ENCODE measurements at places on chromosomes 5 and 9. TPM values are rescaled to one million over a fixed set of nuclear protein-coding genes. Genes with fewer than 3 reads are reported as not detected.
A peak's percentile ranks its signal among the peaks of the same experiment; 100 is the strongest.

DNA sequence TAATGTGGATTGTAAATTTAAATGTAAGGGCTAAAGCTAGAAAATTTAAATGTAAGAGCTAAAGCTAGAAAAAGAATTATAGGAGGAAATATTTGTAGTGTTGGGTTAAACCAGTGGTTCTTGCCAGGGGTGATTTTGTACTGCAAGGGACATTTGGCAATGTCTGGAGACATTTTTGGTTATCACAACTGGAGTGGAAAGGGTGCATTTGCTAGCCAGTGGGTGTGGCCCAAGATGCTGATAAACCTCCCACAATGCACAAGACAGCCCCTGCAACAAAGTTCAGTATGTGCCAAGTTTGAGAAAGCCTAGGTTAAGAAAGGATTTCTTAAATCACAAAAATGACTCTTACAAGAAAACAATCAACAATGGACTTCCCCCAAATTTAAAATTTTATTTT is 31.6 kb upstream of the ELL2 start:
- no peak overlapping the region for H3K27ac ChIP-seq
- no peak overlapping the region for H3K4me3 ChIP-seq
- H3K27me3 ChIP-seq = no peaks in the 10 kb centered on the region
- DNase-seq = no peak
- no peaks in the 10 kb centered on the region for H3K4me1 ChIP-seq

ZDHHC11B gene
- 0.89 TPM for total RNA-seq

RASEF gene
- total RNA-seq = 0.23 TPM

GRCh38 chr9:133405508-133406438 is 12.0 kb downstream of the REXO4 start:
- no peak overlapping the region for H3K4me3 ChIP-seq
- peak; percentile 52 for DNase-seq
- no peak overlapping the region for H3K27ac ChIP-seq
- peaks cover 10% of the 10 kb centered on the region for H3K4me1 ChIP-seq

DNA sequence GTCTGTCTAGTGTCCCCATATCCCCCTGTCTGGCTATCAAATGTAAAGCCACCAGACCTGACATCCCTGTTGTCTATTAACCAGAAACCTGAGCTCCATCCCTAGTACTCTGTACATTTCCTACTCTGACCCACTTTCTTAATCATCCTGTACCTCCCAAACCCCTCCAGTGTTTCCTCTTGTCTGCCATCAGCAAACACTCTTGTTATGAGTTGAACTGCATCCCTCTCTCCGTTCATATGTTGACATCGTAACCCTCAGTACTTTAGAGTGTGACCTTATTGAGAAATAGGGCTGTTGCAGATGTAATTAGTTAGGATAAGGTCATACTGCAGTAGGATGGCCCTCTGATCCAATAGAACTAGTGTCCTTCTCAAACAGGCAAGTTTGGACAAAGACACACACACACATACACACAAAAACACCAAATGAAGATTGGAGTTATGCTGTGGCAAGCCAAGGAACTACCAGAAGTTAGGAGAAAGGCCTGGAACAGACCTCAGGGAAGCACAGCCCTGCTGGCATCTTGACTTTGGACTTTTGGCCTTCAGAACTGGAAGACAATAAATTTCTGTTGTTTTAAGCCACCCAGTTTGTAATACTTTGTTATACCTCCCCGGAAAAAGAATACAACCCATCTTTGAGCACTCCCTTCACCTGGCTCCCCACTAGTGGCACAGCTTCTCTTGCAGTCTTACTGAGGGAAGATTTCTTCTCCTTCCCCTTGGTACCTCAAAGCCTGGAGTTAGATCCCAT is 180.0 kb upstream of the PTGER4 start:
- no peak overlapping the region for H3K4me3 ChIP-seq
- no peaks in the 10 kb centered on the region for H3K27me3 ChIP-seq
- no peaks in the 10 kb centered on the region for H3K36me3 ChIP-seq
- no peak overlapping the region for H3K27ac ChIP-seq
- DNase-seq = no peak

- DNase-seq = no peak
- H3K36me3 ChIP-seq = no peaks in the 10 kb centered on the region
- no peaks in the 10 kb centered on the region for H3K27me3 ChIP-seq
- H3K4me3 ChIP-seq = no peak overlapping the region
- H3K4me1 ChIP-seq = peaks cover 48% of the 10 kb centered on the region
Observed at GRCh38 chr5:151154931-151155774, 2.4 kb downstream of the ANXA6 start.

PTPN3 gene
- 3.0 TPM for total RNA-seq

- DNase-seq = no peak
- H3K36me3 ChIP-seq = no peaks in the 10 kb centered on the region
- H3K4me3 ChIP-seq = no peak overlapping the region
- H3K27ac ChIP-seq = no peak overlapping the region
- no peaks in the 10 kb centered on the region for H3K4me1 ChIP-seq
Observed at GRCh38 chr5:114319821-114320220, 42.0 kb upstream of the KCNN2 start.

DNA sequence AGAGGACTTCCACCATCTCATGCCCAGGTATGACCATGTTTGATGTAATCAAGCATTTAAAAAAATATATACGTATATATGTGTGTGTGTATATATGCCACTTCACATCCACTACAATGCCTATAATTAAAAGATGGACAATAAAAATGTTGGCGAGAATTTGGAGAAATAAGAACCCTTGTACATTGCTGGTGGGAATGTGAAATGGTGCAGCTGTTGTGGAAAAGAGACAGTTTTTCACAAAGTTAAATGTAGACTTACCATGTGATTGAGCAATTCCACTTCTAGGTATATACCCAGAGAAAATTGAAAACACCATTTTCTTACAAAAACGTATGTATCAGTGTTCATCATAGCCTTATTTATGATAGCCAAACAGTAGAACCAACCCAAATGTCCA is 229.2 kb upstream of the WWC1 start:
- no peaks in the 10 kb centered on the region for H3K36me3 ChIP-seq
- no peak overlapping the region for H3K27ac ChIP-seq
- DNase-seq = no peak

- H3K36me3 ChIP-seq = no peaks in the 10 kb centered on the region
- H3K27me3 ChIP-seq = no peaks in the 10 kb centered on the region
- no peaks in the 10 kb centered on the region for H3K4me1 ChIP-seq
- H3K4me3 ChIP-seq = no peak overlapping the region
Observed at GRCh38 chr5:17852740-17853139, 218.5 kb downstream of the TAF11L14 start.

DNA sequence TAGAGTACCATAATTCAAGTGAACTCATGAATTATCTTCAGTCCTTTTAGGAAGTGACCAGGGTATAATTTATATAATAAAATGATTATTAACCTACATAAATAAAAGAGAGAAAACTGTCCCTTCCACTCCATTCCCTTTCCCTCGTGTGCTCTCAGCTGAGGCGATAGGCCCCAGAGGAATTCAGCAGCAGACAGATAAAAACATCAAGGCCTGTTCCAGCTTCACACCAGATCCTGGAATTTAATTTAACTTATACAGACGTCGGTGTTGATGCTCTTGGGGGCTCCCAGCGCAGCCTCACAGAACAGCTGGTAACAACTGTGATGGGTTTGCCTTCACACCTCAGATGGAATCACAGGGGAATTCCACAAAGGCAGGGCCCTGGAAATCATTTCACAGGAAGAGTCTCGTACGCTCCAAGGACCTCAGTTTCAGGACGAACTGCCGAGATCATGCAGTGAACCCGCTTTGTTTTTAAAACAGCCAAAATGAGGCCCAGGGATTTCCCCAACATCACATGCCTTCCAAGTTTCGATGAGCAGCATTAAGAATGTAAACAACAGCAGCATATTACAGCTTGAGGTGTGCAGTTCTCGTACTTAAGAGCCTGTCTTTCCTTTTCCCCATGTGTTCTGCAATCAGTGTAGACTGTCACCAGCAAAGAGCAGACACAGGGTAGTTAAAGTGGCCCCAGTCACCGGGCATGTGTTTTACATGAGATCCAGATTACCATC is 73.6 kb upstream of the ALDH1B1 start:
- no peak overlapping the region for H3K4me3 ChIP-seq
- no peaks in the 10 kb centered on the region for H3K4me1 ChIP-seq
- H3K27me3 ChIP-seq = no peaks in the 10 kb centered on the region
- H3K36me3 ChIP-seq = no peaks in the 10 kb centered on the region
- no peak for DNase-seq
- H3K27ac ChIP-seq = no peak overlapping the region

GRCh38 chr5:139847091-139847490 is 51.5 kb downstream of the PSD2 start:
- no peaks in the 10 kb centered on the region for H3K4me1 ChIP-seq
- H3K4me3 ChIP-seq = no peak overlapping the region
- H3K36me3 ChIP-seq = no peaks in the 10 kb centered on the region
- DNase-seq = no peak
- H3K27ac ChIP-seq = no peak overlapping the region
- H3K27me3 ChIP-seq = no peaks in the 10 kb centered on the region

GRCh38 chr9:123329329-123329955 is 26.6 kb upstream of the CRB2 start:
- DNase-seq = no peak
- no peaks in the 10 kb centered on the region for H3K36me3 ChIP-seq
- H3K27me3 ChIP-seq = no peaks in the 10 kb centered on the region
- no peak overlapping the region for H3K4me3 ChIP-seq
- H3K4me1 ChIP-seq = no peaks in the 10 kb centered on the region
- no peak overlapping the region for H3K27ac ChIP-seq
